ENCODE measurements at places on chromosomes 7 and 10.

DNA sequence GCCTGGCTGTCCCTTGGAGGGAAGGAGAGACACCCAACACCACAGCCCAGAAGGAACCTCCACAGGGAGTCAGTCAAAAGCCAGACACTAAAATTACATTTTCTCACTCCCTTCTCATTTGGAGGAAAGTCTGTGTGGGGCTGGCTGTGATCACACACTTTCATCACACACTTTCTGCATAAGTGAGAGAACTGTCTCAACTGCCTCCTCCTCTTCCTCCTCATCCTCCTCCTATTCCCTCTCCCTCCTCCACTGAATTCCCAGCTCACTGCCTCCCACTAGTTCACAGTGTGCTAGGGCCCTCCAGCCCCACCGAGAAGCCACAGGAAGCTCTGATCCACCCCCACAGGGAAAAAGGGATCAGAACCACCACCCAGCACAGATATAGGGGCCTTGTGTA, 91.6 kb downstream of the KCNMA1 start:
- no peak for DNase-seq

- no peak for DNase-seq
These were observed 5.1 kb upstream of the ADAMTS14 start for GRCh38 chr10:70666960-70667798.

DNA sequence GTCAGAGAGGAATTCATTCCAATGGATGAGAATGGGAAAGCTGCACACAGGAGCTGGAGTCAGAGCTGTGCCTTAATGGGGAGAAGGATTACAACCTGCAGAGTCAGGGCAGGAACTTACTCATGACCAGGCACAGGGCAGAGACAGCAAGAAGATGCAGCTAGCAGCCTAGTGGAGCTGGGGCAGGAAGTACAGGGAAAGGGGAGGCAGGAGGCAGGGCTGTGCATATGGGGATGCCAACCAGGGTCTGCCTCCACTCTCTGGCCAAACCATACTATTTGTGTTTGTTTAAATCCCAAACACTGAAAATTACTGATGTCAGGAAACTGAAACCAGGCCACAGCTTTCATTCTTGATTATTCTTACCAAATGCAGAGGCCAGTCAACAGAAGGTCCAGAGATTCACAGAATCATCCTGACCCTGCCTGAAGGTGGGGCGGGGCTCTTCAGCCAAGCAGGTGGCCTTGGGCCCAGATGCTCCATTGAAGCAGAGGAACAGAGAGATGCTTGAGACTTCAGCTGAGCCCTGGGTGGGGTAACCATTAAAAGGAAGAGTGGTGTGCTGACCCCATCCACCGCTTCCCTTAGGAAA, 461.9 kb downstream of the KCNMA1 start:
- DNase-seq = no peak

- DNase-seq = peak; percentile 44
These were observed 14.2 kb upstream of the SYPL1 start for GRCh38 chr7:106126170-106126938.

GRCh38 chr7:100778061-100778621, 44.7 kb downstream of the ZAN start:
- DNase-seq = no peak

- no peak for DNase-seq
These were observed 165.8 kb upstream of the KLF14 start for GRCh38 chr7:130899638-130900401.

- peak; percentile 65 for DNase-seq
These were observed 23.1 kb downstream of the ADAMTS14 start for GRCh38 chr10:70695241-70696030.

- DNase-seq = no peak
These were observed 151.8 kb upstream of the ANK3 start for GRCh38 chr10:60541451-60541850.

DNA sequence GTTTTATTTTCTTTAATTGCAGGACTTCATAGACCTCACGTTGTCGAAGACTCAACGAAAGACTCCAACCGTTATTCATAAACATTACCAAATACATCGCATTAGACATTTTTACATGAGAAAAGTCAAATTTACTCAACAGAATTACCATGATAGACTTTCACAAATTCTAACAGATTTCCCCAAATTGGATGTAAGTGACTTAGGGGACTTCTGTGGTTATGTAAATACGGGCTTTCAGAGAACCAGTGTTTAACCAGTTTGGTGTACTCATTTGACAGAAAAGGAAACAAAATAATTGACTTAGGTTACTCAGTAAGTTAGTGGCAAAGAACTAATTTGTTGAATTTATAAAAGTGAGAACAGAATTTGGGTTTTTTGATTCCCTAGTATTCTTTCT, 4.2 kb downstream of the GTPBP4 start:
- no peak for DNase-seq

- DNase-seq = no peak
These were observed 3.9 kb downstream of the HMX3 start for GRCh38 chr10:123139521-123140163.

- DNase-seq = no peak
These were observed 265.1 kb downstream of the LRMDA start for GRCh38 chr10:75696536-75696935.

GRCh38 chr7:101869901-101870290, 52.5 kb downstream of the CUX1 start:
- DNase-seq = no peak

- DNase-seq = no peak
These were observed 19.6 kb downstream of the NOC3L start for GRCh38 chr10:94343151-94343550.

- DNase-seq = no peak
These were observed 19.7 kb downstream of the KPNA7 start for GRCh38 chr7:99188221-99188620.

GRCh38 chr10:74929197-74929596, 102.8 kb downstream of the KAT6B start:
- DNase-seq = peak; percentile 78

DNA sequence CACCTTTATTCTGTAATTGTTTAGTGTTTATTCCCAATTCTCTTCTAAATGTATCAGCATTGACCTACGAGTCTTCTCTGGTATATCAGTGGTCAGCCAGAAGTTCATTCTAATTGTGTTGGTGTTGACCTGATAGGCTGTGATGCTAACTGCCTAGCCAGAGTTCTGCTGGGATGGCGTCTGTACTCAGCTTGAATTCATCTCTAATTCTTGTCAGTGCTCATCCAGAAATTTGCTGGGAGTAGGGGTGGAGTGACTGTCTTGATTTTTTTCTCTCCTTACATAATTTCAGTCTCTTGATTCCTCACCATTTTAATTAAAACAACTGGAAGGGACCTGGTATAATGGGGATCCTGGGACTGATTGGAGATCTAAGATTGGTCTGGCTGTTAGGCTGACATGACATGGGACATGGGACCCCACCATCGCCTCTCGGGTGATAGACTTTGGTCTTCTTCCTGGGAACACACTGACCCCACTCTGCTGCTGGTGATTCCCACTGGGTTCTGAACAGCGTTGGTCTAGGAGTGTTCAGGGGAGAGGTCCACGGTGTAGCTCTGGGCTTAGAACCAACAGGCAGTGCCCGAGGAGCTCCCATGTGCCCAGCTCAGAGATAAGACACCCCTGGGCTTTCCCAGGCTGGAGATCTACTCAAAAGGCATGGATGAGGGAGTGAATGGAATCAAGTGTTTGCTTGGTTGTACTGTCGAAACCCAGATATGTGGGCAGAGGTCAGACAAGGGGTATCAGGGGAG, 3.8 kb downstream of the NEURL1 start:
- DNase-seq = no peak

DNA sequence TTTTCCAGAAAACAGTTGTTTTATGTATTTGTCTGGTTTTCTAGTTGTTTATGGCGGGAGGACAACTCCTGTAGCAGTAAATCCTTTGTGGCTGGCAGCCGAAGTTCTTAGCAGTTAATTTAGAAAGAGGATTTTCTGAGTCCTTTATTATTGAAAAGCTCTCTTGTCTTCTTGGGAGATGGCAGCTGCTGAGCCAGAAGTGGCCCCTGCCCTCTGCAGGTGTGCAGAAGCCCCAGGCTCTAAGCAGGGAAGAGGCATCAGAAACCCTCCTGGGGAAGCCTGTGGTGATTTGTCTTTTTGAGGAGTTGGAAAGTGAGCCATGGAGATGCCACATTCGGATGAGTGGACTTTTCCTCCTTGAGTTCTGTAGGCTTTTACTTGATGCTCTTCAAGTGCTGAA, 106.3 kb downstream of the GLRX3 start:
- no peak for DNase-seq

DNA sequence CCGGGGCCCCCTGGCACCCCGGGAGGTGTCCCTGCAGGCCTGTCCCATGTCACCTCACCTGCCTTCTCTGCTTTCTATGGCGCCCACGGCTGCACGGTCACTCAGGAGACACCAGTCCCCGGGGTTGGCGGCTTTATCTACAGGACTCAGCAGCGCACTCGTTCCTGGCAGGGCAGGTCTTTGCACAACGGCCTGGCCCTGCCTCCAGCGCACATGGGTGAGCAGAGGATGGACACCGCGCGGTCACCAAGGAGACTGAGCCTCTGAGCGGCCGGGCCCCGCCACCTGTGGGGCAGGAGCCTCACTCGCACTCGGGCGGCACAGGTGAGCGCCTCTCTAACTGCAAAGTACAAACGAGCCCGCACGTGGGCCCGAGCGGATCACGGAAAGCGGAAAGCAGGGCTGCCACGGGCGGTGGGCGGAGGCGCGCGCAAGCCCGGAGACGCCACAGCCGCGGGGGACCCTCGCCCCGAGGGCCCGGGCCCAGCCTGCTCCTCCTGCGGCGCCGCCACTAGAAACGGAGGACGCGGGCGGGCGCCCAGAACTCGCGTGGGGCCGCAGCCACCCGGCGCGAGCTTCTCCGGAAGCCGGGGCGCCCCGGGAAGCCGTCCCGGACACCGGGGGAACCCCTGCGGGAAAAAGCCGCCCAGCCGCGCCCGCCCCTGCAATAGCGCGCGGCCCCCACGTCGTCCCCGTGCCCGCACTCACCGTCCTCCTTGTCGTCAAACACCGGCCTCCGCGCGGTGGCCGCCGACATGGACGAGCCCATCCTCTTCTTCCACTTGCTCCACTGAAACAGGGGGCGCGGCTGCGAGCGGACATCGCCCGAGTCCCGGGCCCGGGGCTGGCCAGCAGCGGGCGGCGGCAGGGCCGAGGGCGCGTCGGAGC, 642 bp downstream of the STK32C start:
- DNase-seq = no peak

DNA sequence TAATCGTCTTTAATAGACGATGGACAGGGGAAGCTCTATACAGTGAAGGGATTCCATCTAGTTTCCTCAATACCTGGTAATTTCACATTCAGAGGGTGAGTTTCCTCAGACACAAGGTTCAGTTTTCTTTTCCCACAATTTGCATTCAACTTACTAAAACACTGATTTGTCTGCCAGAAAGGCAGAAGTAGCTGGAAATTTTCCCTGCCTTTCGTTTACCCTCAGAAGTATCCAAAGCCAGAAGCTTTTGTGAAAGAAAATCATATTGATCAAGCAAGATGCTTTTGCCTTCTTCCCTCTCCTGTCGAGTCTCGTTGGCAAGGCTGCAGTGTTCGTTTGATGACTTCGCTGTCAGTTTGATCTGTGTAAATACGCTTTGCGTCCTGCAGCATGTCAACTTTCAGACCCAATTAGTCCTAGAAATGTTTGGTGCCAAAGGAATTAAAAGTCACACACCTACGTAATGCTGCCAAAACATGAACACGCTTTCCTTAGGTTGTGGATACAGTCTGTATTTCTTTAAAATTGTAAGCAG, 631.9 kb upstream of the FOXK1 start:
- DNase-seq = no peak

GRCh38 chr10:121735263-121735662, 137.0 kb upstream of the FGFR2 start:
- no peak for DNase-seq

GRCh38 chr10:24715246-24715769, 8.4 kb downstream of the ARHGAP21 start:
- DNase-seq = no peak

GRCh38 chr10:124688889-124689670, 55.1 kb downstream of the FAM53B start:
- no peak for DNase-seq

DNA sequence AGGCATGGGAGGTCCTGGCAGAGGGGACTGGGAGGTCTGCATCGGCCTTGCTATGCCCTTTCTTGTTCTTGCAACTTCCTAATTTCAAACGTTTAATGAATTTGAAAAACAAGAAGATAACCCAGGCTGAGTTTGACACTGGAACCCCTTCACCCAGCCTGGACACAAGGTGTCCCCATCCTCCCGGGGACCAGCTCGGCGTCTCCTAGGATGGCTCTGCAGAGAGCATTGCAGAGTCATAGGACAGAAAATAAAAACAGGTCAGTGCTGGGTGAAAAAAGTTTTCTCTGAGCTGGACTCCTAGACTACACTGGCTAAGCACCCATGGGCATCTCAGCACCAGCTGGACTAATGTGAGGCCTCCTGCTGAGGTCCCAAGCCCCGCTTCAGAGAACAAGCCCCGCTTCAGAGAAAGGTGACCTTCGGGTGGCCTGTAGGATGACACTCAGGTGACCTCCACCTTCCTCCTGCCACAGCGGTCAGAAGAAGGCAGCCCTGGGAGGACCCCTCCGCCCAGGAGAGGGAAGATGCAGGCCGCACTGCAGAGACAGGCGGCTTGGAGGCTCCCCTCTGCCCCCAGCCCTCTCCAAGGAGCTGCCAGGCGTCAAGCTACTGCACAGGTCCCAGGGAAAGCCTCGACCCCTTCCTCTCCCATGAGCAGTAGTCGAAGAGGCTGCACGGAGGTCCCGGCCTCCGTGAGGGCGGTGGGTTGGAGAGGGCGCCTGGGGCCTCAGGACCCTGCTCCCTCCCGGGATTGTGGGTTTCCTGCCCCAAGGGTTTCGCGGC, 9.3 kb upstream of the UNCX start:
- no peak for DNase-seq

DNA sequence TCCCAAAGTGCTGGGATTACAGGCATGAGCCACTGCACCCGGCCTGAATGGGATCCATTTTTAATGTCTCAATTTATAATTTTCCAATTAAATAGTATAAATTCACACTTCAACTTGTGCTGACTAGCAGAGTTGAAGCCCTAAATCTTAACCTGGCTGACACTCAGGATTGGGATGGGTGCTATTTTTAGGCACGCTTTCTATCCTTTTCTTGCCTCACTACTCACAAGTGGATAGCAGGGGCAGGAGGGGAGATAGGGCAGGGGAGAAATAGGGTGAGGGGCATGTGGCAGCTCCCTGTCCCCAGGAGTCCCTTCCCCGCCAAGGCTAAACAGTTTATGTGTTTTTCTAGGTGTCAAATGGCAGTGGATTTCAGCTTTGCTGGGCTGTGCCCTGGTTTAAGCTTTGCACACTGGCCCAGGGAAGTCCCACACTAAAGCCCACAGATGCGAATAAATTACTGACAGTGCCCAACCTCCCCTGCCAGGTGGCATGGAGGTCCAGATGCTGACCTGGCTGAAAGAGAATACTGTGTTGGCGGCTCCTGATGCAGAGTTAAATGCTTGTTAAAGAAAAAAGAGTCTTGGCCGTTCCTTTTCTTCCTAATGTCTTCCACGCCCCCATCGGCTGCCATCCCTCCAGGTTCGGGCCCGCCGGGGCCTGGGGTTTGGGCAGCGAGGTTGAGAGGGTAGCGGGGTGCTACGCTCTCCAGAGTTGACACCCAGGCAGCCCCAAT, 36.2 kb upstream of the EFCAB10 start:
- no peak for DNase-seq

Measured in fibroblast of the aortic adventitia (primary cell).